ENCODE measurements at places on chromosomes 1 and 21. TPM values are rescaled to one million over a fixed set of nuclear protein-coding genes. Genes with fewer than 3 reads are reported as not detected.

The PLA2G2C gene
- total RNA-seq: 0.48 TPM

The HFM1 gene
- total RNA-seq: 1.7 TPM

The POU3F1 gene
- total RNA-seq: not detected

The HPDL gene
- not detected for total RNA-seq

The RIMKLA gene
- 4.8 TPM for total RNA-seq

The ADSS2 gene
- 78.0 TPM for total RNA-seq

The OLFM3 gene
- 5.1 TPM for total RNA-seq

The TMOD4 gene
- total RNA-seq: not detected

The IFNGR2 gene
- 85.2 TPM for total RNA-seq

The KRTAP19-3 gene
- total RNA-seq: not detected

The RHD gene
- total RNA-seq: not detected

The NUP210L gene
- total RNA-seq: 0.48 TPM

The ADAM30 gene
- total RNA-seq: 1.4 TPM

GRCh38 chr1:1066403-1067283 is 7.5 kb downstream of the RNF223 start:
- DNase-seq: no peak

DNA sequence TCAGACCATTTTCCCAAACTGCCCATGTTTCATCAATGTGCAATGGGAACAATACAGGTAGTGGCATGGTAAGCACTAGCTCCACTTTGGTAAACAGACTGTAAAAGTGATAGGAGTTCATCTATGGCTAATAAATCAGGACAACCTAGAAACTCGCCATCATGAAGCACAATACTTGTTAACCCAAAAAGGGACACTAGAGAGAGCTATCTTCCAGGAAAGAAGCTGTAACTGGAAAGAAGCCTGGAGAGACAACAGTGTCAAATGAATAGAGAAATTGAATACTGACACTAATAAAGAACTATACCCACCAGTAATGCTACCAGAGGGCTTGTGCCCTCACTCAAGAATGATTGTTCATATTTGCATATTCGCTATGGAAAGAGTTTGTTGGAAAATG is 164.7 kb upstream of the RGS18 start:
- no peak for DNase-seq

DNA sequence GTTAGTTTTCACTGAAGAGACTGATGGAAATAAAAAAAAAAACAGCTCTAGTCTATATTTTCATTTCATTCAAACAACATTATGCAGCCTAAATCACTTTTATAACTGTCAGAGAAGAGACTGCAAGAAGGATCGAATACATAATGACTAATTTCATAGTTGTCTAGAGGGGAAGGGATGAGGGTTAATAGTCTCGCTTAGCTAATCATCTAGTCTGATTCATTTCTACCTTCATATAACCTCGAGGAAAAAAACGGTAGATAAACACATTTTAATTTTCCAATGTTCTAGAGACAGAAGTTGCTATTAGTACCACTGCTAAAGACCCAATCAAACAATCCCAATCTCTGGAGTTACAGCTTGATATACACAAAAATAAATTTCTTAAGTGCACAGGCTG is 3.5 kb downstream of the FUBP1 start:
- no peak for DNase-seq

GRCh38 chr1:20472860-20473711 is 12.9 kb downstream of the CAMK2N1 start:
- DNase-seq: peak; percentile 83

GRCh38 chr1:42240966-42241755 is 76.6 kb upstream of the GUCA2A start:
- DNase-seq: no peak

GRCh38 chr1:237976331-237976730 is 85.6 kb upstream of the ZP4 start:
- no peak for DNase-seq

DNA sequence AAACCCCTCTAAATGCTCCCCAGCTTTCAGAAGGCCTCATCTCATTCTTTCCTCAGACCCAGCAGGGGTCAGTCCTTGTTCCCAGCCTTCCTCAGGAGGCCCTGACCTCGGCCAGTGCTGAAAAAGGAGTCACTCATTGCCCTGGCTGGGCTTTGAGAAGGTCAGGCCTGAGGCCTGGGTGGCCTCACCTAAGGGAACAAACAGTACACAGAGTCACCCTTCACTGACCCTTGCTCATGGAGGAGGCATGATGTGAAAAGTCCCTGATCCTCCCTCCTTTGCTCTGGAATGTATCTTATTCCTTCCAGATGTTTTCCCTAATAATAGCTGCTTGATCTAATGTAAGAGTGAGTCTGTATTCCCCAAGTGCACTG is 117.7 kb upstream of the SLC44A3 start:
- peak; percentile 78 for DNase-seq

DNA sequence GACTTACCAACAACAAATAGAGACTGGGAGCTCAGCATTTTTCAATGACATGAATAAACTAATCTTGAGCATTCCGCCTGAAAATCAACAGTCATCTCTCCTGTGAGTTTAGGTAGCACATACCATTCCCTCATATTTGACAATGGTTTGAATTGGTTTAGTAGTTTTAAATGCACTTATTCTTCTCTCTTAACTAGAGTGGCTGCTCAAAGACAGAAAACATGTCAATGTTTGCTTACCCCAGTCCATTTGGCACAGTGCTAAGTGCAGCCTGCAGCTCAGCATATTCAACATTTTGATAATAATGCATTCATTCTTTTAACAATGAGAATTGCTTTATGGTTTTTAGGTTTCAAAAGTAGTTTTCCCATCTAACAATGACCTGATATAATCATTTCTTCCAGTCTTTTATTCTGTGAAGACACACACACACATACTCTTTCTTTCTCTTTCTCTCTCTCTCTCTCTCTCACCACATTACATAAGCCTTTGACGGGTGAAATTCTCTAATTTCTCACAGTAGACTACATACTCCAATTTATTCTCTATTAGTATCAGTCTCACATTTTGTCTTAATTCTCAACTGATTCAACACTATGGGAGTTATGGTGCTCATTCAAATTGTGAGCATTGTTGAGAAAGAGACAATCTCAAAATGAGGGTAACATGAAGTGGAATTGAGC is 432.3 kb downstream of the LRRIQ3 start:
- DNase-seq: no peak

- DNase-seq: no peak
Measured at GRCh38 chr1:66526036-66526435, 7.9 kb upstream of the SGIP1 start.

DNA sequence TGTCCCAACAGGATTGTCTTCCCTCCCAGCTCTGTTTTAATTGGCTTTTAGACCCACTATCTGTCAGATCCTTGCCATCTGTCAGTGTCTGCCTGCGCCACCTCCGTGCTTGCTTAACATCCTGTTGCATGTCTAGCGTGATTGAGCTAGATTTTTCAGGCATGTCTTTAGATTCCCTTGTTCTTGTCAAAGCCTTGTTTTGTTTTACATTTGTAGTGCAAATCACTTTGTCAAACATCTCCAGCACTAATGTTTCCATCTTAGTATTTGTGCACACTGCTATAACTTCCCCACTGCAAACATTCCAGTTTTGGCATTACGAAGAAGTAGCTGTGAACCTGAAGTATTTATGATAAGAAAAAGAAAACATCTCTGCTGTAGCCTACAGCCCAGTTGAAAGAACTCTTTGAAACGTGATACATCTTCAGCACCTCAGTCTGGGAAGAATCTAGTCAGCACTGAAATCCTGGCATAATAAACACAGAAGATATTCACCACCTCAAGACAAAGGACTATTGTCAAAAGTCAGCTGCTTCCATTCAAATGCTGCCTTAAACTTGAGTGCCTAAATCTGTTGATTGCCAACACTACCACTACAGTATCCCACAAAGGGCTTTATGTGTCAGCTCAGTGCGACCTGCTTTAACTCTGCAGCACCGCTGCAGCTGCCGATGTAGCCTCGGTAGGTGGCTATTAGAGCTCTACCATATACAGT is 105.0 kb downstream of the FNBP1L start:
- peak; percentile 15 for DNase-seq

DNA sequence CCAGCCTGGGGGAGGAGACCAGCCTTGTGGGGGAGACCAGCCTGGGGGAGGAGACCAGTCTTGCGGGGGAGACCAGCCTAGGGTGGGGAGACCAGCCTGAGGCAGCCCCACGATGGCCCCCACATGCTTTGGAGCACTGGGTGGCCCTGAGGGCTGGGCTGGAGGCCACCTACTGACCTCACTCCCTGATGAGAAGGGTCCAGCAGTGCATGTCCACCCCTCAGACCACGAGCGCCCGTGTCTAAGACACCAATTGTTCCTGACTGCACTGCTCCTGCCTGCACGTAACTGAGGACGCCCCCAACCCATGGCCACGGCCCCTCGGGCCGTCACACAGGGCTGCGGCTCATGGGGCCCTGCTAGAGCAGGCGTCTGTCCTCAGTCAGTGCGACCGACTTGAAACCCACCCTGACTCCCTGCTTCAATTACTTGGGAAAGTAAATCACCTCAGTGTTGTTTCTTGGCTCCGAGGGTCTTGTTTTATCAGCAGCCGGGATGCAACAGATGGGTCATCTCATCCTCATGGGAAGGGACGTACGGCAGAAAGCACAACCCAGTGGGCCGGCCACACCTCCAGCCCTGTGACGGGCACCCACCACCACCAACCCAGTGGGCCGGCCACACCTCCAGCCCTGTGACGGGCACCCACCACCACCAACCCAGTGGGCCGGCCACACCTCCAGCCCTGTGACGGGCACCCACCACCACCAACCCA is at the start of gene SPATC1L:
Gene SPATC1L, minus strand, starts transcription at position 550 of the 715 bp plus-strand sequence. CDS start 1,643 bp downstream, outside the sequence.
- DNase-seq: peak; percentile 78

GRCh38 chr1:241048622-241049021 is 308.4 kb downstream of the RGS7 start:
- DNase-seq: no peak

GRCh38 chr1:244980605-244981004 is 116.3 kb upstream of the HNRNPU start:
- no peak for DNase-seq

DNA sequence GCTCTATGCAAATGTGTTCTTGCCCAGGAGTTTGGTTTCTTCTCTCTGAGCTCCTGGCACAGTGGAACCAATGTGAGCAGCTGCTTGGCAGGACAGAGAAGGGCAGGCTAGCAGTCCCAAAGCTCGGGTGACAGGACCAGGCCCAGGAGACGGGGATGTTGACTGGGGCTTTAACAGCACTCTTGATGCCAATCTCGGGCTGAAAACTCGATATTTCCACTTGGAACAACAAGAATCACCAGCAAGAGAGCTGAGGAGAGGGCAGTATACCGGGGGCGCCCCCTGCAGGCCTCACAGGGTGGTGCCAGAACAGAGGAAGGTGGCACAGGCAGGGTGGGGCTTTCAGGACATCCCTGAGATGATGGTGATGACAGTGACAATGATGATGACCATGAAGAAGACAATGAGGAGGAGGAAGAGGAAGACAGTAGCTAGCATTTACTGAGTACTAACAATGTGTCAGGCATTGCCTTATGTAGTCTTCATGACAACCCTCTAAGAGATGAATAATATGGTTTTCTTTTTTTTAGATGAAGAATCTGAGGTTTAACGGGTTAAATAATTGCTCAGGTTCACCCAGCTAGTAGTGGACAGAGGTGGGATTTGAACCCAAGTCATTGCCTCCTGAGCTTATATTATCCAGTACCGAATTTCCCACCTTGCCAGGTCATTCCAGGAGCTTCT is 2.7 kb upstream of the KCNJ9 start:
- no peak for DNase-seq

GRCh38 chr1:206916000-206916709 is 5.6 kb downstream of the FCMR start:
- DNase-seq: no peak

DNA sequence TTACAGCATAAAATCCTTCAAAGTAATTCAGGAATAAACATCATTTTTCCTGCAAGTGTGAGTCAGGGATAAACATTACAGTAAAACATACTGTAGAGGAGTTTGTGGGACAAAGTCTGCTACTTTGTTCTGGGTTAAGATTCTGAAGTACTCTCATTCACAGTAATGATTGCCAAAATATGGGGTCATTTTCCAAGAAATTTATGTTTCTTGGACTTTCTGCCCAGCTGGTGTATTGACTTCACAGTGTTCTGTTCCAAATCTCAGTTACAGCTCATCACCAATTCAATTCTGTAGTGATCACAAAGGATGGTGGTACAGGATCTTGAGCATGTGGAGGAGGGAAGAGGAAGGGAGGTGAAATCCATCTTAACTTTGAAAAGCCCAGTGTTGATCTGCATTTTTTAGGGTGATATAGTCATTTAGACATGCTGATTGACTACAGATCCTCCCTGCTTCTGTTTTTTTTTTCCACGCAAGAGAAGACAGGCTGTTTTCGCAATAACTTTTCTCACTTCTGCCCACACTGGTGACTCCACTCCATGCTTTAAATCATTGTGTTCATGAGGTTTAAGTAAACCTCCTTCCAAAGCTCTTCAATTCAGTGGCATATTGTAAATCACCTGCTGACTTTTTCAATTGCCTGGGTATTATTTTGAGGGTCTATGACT is 60.4 kb upstream of the C1orf53 start:
- DNase-seq: no peak

- no peak for DNase-seq
Measured at GRCh38 chr1:168627370-168627769, 51.0 kb downstream of the XCL1 start.
